ENCODE measurements at places on chromosomes 7 and 10.

DNA sequence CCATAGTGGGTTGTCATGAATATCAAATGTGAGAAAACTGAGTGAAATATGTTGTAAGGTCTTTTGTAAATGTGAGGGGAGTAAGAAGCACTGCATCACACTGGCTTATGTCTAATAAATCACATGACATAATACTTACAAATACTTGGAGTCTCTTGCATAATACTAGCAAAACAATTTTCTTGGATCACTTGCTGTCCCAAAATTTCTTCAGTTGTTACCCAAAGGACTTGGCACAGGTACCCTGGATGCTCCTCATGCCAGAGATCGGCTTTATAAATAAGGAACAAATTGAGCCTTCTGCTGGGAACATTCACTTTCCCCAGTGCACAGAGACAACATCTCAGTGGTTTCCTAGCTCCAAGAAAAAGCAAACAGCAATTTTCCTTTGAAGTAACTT lies 5.0 kb upstream of the LRIT2 start:
- no peak for DNase-seq

GRCh38 chr10:114180937-114181336 lies 1.8 kb downstream of the TDRD1 start:
- DNase-seq, result no peak

DNA sequence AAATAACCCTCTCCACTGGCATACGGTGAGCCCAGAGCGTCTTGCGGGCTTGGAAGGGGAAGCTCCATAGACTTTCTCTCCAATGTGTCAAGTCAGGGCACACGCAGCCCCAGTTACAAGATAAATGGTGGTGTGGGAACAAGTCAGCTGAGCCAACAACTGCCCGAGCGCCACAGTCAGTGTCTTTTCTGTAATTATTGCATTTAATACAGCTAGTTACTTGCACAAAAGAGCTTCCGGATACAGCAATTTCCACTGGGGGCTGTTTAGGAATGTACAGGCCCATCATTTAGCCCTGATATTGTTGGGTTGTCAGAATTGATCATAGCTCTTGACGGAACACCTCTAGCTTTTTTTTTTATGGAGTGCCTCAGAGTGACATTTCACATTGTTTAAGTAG lies 193.5 kb upstream of the SP8 start:
- no peak for DNase-seq

DNA sequence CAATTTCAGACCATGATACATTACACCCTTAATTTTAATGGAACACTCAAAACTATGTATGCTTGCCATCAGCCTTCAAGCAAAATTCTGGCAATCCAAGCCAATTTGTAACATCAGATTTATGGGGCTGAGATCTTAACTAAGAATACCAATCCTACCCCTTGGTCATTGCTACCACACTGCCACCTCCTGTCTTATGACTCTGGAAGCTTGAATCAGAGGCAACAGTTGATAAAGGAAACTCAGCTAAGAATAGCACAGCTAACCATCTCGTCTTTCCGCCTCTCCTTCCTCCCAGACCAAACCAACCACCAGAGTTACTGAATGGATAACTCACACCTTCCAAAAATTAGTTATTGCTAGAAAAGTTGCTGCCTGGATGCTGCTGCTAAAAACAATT lies 7.4 kb downstream of the IGF2BP3 start:
- DNase-seq, result no peak

- DNase-seq, result no peak
These were observed 164.5 kb upstream of the SMIM30 start for GRCh38 chr7:113282875-113283274.

Data from activated T-helper 1 cell treated with anti-CD3 and anti-CD28 coated beads, Interleukin-2, amount 50 U/mL, for 16 hours (primary cell).